ENCODE measurements at places on chromosomes 3 and 15.
A peak's percentile ranks its signal among the peaks of the same experiment; 100 is the strongest.

DNA sequence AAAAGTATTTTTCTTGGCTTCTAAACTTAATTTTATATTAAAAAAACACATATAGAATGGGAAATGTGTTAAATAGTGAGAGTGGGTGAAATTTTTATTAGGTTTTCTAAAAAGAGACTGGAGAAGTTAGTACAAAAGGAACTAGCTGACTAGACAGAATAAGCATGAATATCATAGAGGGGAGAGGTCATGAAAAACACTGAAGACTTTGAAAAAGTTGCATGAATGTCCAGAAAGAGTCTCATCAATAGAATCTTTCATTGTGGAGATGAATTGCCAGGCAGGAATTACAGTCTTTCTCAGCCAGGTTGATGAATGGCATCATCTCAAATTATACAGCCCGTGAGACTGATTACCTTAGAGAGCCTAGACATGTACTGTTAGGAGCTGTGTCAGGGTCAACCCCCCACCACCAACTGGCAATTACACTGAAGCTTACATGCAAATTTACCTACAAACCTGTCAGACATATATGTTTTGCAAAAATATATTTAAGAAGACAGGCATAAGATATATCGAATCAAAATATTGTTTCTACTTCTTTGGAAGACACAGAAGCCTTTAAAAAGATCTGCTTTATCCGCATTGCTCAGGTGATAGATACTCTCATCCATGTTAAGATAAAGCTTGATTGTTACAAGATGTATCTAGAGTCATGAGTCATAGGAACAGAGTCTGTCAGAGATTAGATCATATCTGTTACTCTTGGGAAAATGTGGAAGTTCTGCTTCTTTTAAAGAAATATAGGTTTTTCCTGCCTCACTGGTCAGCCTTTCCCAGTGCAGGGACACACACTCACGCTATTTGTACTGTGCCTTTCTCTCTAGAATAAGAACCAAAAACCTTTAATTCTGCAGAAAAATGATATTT lies 34.8 kb upstream of the PFN2 start:
- no peak for DNase-seq

DNA sequence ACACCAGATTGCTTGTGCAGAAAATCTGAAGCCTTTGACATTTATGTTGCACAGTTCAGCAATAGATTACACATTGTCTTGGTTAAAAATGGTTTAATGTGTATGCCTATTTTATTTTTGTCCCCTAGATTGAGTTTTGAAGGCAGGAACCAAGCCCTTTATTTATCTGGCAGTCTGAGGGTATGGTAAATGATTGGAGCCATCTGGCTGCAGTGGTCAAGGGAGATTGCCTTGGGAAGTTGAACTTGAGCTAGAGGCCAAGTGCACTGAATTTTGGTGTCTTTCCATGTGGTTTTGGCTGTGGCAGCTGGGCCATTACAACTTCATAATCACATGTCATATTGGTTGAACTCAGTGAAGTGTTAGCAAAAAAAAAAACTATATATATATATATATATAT lies 248.7 kb upstream of the C2CD4B start:
- DNase-seq, result no peak

- peak; percentile 89 for DNase-seq
Observed at GRCh38 chr3:123449102-123449996, 459 bp upstream of the ADCY5 start.

GRCh38 chr15:66739287-66739686 lies 37.3 kb downstream of the SMAD6 start:
- DNase-seq, result no peak

DNA sequence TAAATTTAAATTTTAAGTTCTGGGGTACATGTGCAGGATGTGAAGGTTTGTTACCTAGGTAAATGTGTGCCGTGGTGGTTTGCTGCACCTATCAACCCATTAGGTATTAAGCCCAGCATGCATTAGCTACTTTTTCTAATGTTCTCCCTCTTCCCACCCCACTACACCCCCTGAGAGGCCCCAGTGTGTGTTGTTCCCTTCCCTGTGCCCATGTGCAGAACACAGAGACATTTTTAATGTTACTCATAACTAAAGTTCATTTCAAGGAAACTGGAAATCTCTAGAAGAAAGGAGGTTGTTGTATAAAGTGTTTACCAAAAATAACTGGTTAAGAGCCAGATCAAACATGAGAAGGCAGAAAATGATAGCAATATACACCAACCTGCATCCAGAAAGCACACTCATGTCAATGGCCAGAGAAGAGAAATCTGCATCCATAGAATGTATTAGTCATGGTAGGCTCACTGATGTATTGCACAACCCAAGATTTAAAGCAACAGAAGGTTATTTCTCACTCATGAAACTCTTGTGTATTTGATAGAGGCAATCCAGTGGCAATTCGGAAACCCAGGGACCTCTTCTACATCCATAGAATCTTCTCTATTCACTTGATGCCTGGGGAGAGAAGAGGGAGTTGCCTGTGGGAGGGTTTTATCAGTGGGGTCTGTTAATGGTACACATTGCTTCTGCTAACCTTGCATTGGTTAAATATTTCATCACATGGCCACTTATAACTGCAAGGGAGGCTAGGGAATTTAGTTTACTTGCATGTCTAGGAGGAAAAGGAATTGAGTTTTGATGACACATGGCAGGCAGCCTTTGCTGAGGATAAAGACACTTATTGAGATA lies 321.9 kb upstream of the RASGRP1 start:
- DNase-seq, result no peak

DNA sequence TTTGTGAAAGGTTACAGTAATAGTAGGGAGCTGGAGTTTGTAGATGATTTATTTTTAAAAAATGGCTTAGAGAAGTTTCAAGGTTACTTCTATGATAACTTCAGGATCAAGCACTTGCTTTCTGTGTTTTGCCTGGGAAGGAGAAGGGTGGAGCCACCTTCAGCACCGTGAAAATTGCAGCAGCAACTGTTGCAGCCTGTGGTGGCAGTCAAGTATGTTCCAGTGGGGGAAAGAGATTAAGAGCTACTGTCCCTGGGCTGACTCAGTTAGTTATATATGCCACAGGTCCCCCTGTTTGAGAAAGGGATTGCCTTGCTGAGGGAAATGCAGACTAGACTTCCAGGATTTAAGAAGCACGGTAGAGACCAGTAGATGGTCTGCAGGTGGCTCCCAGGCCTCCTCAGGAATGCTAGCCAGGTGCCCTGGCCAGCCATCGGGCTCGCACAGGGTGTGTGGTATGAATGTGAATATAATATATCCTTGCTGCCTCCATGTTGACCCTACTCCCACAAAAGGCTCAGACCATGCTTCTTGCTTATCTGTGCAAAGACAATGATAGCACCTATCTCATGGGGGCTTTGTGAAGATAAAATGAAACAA lies 389.5 kb downstream of the CACNA2D3 start:
- DNase-seq, result no peak

GRCh38 chr3:8658306-8659212 lies 14.0 kb upstream of the SSUH2 start:
- DNase-seq, result peak; percentile 90

- DNase-seq, result no peak
Observed at GRCh38 chr3:45656575-45657363, 32.4 kb upstream of the SACM1L start.

GRCh38 chr3:12884186-12884680 lies 42.9 kb upstream of the RPL32 start:
- DNase-seq, result no peak

GRCh38 chr15:82540055-82540983 lies at the start of gene RPS17:
Gene RPS17, minus strand, starts transcription at chr15:82540457. Its CDS starts 29 bp downstream, at chr15:82540428.
- DNase-seq, result peak; percentile 99

- no peak for DNase-seq
Observed at GRCh38 chr15:31871166-31871886, 159.0 kb upstream of the CHRNA7 start.

DNA sequence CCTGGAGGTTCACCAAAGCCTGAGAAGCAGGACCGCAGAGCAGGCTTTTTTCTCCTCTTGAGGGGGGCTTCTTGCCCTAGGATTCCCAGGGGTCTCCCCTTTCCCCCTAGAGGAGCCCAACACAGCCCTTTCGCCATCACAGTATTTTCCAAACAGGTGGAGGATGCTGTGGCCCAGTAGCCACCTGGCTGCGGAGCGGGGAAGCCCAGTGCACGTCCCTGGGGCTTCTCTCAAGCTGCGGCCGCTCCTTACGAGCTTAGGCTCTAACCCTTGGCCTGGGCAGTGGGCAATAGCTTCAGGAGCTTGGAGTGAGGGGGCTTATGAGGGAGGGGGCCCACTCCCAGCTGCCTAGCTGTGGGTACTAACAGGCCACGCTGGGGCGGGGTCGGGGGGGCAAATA lies 11.6 kb upstream of the DLL4 start:
- no peak for DNase-seq

DNA sequence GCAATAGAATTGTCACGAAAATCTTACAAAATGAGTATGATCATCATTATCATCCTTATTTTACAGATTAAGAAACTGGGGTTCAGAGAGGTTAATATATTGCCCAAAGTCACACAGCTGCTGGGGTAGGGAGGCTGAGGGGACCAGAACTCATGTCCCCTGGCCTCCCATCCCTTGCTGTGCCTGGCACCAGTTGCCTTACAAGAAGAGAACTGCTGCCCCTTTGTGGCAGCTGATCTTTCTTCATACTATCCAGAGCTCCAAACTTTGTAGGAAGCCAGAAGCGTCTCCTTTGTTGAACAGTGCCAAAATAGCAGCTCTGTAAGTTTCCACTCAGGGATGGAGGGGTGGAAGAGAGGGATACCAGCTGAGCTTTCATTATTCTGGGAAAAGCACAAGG lies 236.8 kb upstream of the TBC1D5 start:
- no peak for DNase-seq

GRCh38 chr3:32336113-32336498 lies 55.5 kb upstream of the CMTM7 start:
- DNase-seq, result no peak

GRCh38 chr3:42539871-42540714 lies 37.6 kb downstream of the VIPR1 start:
- DNase-seq, result peak; percentile 85

DNA sequence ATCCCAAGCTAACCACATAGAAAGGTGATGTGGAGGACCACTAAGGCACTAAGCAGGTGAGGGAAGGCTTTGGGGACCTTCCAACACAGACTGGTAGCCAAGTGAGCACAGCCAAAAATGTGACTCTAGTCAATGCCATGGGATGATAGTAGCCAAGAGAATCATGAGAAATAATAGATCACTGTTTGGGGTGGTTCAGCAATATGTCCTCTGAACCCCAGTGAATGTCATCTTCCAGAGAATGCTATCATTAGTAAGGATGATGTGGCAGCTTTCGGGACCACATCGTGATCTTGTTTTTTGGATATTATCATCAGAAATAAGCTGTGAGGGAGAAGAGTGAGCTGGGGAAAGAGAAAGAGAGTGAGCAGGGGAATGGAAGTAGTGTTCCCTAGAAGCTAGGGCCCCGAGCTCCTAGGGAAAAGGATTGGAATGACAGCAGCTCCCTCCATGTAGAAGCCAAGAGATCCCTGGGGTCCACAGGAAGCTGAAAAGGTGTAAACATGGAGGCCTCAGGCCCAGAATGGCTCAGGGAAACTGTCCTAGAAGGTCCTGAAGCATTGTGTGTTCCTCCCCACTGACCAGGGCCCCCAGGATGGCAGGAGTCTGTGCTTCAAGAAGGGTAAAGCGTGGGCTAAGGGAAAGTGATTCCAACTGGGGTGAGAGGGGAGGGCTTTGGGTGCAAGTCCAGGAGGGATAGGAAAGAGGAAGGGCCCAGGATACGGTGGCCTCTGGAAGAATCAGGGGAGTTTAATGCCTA lies 56.6 kb upstream of the KLF13 start:
- no peak for DNase-seq

GRCh38 chr3:110413807-110414748 lies 657.5 kb upstream of the NECTIN3 start:
- no peak for DNase-seq

GRCh38 chr3:108755686-108756085 lies 1.5 kb downstream of the RETNLB start:
- peak; percentile 21 for DNase-seq

DNA sequence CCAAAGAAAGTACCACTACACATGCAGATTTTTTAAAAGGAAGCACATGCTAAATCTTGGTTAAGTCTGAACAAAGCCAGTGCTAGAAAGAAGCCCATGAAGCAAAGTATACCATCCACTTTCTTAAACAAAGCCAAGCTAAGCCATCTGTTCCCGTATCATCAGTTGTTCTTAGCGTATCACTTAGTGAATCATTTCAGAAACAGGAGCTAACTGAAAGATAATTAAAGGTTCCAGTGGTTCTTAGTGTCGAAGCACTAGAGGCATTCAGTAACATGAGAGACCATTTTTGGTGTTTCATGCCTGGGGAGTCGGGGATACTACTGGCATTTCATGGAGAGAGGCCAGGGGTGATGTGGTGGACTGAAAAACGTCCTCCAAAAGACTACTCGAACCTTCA lies 12.8 kb downstream of the UBXN7 start:
- DNase-seq, result no peak

DNA sequence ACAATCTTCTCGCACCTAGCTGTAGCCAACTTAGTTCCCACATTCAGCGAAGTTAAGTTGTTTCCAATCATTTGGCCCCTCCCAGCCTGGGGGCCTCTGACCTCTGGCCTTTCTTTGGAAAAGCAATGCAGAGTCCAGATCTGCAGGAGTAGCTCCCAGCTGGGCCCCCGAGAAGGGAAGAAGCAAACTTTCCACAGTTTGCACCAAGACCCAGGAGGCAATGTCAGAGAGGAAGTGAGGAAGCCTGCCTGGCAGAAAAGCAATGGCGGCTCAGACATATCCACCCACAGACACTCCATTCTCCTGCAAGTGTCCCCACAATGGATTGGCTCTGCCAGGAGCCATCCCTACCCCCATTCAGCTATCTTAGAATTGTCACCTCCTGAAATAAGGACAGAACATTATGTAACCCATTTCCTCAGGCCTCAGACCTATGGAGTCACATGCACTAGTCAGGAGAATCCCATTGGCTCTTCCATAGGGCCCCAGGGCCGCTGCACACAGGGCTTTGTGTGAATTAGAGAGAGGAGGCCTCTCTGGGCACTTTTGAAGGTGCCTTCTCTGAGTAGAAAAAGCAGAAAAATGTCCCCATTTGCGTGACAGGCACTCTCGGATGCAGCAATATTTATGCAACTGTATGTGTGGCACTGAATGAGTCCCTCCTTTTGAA lies 3.0 kb upstream of the BUB1B start:
- no peak for DNase-seq

DNA sequence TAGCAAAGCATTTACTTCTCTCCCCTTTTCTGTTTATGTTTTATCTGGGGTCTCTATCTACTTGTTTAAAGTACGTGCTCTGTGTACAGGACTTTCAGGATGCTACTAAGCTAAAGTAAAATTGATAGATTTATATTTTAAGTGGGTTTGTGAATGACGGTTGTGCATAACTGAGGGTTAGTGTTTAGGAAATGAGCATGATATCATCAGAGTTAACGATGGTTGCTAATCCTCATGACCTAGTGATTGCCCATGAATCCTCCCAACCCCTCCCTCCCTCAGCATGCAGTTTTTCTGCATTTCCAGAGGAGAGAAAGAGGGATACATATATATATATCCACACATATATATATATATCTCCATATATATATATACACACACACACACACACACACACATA lies 957.2 kb downstream of the TUSC7 start:
- no peak for DNase-seq

GRCh38 chr3:108031895-108032294 lies 58.9 kb downstream of the CD47 start:
- DNase-seq, result no peak

GRCh38 chr3:32313723-32314473 lies 75.4 kb downstream of the CMTM8 start:
- DNase-seq, result no peak

- DNase-seq, result no peak
Observed at GRCh38 chr3:60289341-60290121, 961.7 kb downstream of the FHIT start.
